ENCODE measurements at places on chromosomes 16 and 17.

- DNase-seq = peak; percentile 35
Observed at GRCh38 chr17:78176548-78177025, 8.2 kb downstream of the SYNGR2 start.

- peak; percentile 33 for DNase-seq
Observed at GRCh38 chr17:36533935-36534839, 481 bp downstream of the MYO19 start.

- no peak for DNase-seq
Observed at GRCh38 chr17:50861822-50862528, 4.2 kb downstream of the TOB1 start.

DNA sequence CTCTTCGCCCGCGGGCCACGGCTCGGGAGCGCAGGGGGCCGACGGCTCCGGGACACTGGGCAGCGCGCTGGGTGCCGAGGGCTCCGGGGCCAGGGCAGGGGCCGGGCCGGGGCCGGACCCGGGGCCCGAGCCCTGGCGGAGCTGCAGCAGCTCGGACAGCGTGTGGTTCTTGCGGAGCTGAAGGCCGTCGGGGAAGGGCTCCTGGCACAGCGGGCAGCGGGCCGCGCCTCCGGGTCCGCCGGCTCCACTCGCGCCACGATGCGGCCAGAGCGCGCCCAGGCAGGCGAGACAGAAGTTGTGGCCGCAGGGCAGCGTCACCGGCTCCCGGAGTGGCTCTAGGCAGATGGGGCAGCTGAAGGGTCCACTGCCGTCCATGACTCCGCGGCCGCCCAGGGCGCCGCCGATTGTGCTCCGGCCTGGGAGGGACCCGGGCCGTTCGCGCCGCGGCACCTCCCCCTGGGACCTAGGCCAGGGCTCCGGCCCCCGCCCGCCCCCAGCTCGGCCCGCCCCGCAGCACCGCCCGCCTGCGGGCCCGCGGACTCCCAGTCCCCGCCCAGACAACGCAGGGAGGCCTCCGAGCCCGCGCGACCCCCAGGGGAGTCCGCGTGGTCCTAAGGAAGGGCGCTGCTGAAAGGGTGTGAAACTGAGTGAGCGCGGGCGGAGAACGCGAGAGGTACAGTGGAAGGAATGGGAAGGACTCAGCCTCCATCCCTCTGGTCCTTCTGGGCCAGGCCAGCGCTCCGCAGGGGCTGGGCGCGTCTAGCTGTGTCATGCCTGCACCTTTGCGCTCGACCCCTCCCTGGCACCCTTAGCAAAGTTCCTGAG lies at the start of gene TRIM47:
TSS of gene TRIM47 (minus strand) at position 408 of the 825 bp plus-strand sequence. CDS start at position 375, 33 bp downstream.
- peak; percentile 28 for DNase-seq

- no peak for DNase-seq
Observed at GRCh38 chr16:19718624-19718965, 524 bp downstream of the IQCK start.

DNA sequence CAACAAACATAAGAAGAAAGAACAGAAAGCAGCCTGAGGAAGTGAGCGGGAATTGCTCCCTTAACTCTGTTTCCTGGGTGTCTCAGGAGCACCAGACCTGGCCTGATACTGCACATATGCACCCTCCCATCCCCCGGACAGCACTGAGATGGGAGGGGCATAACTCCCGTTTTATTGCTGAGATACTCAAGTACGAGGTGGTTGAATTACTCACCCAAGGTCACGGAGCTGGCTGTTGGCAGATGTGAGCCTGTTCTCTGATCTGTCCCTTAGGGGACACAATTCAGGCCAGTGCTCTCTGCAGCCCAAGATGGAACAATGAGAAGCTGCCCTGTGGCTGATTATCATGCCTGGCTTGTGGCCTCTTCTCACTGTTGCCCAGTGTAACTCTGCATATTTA lies 9.1 kb upstream of the MED9 start:
- DNase-seq = no peak

GRCh38 chr17:74822335-74822938 lies 37.2 kb downstream of the GRIN2C start:
- no peak for DNase-seq

- DNase-seq = no peak
Observed at GRCh38 chr17:66945147-66945835, 19.2 kb upstream of the CACNG4 start.

DNA sequence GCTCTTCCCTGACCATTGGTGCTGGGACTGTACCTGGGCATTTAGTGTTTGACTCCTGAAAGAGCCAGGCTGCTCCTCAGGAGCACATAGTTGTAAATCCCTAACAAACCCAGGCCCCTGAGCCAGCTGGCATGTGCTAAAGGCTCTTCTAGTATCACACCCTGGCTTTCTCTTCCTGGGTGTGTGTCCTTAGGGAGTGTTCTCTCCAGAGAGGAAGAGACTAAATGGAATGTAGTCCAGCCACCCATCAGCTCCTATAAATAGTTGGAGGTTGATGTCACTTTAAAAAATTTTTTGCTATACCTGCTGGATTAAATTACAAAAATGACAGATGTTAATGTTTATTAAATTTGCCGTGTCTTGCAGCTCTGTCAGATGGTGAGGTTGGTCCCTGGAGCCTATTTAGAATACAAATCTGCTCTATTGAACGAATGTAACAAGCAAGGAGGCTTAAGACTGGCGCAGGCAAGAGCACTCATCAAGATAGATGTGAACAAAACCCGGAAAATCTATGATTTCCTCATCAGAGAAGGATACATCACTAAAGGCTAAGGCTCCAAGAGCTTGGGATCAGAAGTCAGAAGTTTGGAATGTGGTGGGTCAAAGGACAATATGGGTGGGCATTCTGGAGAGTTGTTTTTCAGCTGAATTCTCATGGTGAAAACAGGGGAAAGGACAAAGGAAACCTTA lies 13.1 kb upstream of the DUSP14 start:
- no peak for DNase-seq

DNA sequence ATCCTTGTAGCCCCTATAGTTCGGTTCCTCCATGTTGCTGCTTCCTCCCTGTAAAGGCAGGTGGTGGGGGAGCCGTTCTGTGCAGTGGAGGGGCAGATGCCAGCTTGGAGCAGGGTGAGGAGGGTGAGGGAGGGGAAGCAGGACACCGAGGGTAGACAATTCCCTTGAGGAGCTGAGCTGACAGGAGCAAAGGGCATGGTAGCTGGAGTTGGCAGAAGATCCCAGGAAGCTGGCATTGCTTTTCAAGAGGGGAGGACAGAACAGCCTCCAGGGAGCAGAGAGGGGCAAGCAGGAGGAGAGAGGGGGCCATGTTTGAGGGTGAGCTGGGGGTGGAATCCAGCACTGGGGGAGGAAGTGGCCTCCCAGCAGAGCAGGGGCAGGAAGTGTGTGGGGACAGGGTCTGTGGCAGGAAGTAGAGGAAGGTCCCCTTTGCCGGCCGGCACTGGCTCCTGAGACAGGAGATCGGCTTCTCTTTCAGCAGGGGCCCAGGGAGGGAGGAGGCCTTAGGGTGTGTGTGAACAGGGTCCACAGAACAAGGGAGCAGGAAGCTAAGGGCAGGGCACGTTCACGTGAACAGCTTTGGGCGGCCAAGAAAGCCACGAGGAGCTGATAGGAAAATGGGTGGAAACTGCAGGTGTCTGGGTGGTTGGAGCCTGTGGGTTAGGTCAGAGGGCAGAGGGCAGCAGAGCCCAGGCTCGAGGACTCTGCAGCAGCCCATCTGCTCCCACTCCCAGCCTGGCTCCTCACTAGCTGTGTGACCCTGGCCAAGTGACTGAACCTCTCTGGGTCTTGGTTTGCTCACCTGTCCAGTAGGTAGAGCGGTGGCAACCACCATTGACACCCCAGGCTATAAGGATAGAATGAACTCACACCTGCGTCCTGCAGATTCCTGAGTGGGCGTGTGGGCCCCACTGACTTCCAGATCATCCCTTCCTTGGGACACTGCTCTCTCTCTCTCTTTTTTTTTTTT lies 17.5 kb upstream of the SPNS2 start:
- no peak for DNase-seq

DNA sequence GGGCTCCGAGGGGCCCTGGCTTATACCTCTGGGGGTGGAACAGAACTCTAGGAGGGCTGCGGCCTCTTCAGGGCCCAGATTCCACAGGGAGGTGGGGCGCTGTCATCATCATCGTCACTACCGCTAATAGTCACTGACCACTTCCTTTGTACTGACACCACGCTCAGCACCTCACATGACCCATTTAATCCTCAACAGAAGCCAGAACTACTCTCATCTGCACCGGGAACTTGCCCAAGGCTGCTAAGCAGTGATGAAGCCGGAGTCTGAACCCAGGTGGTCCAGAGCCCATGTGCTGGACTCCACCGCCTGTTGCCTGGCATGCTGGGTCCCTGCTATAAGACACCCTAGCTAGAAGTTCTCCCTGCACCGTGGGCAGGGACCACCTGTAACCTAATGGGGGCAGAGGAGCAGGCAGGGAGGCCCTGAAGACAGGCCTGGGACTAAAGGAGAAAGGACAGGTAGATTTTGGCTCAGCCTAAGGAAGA lies 12.0 kb downstream of the UNC13D start:
- peak; percentile 77 for DNase-seq

GRCh38 chr16:12672986-12673385 lies 130.7 kb downstream of the CPPED1 start:
- DNase-seq = no peak

DNA sequence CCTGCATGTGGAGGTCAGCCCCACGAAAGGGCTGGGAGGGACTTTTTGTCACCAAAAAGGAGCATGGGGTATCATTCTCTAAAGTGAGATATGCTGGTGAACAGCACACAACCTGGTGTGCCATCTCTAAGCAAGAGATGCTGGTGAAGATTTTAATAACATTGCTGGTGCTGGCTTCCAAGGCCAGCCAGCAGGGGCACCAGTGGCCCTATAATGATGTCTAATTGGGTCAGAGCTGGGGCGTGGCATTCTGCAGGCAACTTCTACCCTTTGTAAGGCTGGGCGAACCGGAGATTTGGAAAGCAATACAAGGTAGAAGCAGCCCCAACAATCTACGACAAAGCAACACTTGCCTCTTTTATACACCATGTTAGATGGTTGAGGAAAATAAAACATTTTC lies 16.8 kb downstream of the SDR42E1 start:
- DNase-seq = no peak

DNA sequence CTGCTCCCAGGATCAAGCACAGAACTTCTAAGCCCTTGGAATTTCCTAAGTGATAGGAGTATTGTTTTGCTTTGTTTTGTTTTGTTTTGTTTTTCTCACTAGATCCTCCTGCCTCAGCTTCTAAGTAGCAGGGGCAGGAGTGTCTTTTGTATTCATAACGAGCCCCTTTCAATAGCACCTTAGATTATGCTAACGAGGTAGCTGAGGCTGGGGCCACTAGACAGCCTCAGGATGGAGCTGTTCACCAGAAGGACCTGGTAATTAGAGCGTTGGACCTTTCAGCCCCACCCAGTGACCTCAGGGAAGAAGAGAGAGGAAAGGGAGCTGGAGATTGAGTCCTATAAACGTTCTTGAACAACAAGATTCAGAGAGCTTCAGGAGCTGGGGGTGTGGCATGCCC lies 43.6 kb downstream of the IKZF3 start:
- DNase-seq = no peak

GRCh38 chr17:77677211-77677610 lies 281.3 kb upstream of the TNRC6C start:
- DNase-seq = no peak

DNA sequence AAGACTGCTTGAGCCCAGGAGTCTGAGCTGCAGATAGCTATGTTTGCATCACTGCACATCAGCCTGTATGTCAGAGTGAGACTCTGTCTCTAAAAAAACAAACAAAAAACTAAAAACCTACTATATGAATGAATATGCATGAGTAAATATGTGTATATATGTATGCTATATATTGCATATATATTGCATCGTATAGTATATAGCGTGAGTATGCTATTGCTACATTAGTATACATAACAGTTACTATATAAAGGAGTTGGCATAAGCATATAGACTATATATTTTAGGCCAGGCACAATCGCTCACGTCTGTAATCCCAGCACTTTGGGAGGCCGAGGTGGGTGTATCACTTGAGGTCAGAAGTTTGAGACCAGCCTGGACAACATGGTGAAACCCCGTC lies 16.1 kb downstream of the DDX42 start:
- DNase-seq = no peak

- DNase-seq = no peak
Observed at GRCh38 chr17:81329927-81330883, 35.1 kb upstream of the SLC38A10 start.

GRCh38 chr16:72910875-72911274 lies 137.1 kb downstream of the ZFHX3 start:
- no peak for DNase-seq

- DNase-seq = no peak
Observed at GRCh38 chr16:9371713-9372448, 280.4 kb downstream of the HAPSTR1 start.

DNA sequence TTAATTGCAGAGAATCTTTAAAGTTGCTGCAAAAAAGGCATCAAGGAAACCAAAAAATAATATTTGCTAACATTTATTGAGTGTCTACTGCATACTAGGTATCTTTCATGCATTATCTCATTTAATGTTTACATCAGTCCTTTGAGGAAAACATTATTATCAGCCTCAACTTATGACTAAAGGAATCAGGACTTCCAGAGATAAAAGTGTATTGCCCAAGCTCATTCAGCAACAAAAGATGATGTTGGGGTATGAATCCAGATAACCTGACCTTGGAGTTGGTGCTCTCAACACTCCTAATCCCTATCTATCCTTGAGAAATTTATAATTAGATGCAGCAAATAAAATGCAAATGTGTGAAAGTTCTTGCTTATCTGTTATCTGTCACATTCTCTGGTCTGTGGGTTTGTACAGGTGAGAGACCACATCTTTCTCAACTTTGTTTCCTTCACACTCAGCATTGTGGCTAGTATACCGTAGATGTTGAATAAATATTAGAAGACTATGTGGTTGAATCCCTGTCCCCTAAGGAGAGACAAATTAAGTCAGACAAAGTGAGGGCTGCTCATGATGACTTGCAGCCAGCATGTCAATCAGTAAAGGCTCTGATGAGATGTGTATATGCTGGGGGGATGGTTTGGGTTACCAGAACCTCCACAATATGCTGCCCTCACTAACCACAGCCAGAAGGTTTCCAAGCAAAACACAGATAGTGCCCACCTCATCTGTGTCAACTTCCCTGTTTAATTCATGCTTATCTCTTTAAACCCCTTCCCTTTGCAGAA lies 82.6 kb downstream of the NOG start:
- DNase-seq = no peak

DNA sequence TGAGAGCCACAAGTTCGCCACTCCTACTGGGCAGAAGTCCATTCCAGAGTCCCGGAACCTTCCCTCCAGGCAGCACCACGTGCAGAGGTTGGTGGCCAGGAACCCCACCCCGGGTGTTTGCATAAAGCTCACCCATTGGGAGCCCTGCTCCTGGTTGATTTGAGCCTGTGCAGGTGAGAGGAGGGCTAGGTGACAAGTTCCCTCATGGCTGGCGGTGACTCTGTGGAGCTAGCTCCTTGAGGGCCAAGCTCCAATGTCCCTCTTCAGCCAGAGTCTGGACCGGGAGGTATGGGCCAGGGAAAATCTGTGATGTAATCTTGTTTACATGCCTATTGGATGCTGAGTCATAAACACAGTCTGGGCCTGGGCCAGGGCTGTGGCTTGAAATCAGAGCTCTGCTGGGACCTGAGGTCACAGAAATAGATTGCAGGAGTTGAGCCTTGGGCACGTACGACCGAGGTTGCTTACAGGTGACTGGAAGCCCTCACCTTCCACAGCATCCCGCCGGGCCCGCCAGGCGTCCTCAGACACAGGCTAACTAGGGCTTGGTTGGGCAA lies 118.9 kb downstream of the AATF start:
- peak; percentile 80 for DNase-seq

GRCh38 chr17:58305626-58306025 lies 23.0 kb downstream of the TSPOAP1 start:
- DNase-seq = no peak

All from brain microvascular endothelial cell (primary cell).